Kidney epithelial cell (primary cell): ENCODE measurements at places on chromosomes 2 and 18. TPM values are rescaled to one million over a fixed set of nuclear protein-coding genes. Genes with fewer than 3 reads are reported as not detected.

NEU4 gene
- total RNA-seq, result not detected in 2 replicates

MC5R gene
- total RNA-seq, result not detected in 2 replicates

DNA sequence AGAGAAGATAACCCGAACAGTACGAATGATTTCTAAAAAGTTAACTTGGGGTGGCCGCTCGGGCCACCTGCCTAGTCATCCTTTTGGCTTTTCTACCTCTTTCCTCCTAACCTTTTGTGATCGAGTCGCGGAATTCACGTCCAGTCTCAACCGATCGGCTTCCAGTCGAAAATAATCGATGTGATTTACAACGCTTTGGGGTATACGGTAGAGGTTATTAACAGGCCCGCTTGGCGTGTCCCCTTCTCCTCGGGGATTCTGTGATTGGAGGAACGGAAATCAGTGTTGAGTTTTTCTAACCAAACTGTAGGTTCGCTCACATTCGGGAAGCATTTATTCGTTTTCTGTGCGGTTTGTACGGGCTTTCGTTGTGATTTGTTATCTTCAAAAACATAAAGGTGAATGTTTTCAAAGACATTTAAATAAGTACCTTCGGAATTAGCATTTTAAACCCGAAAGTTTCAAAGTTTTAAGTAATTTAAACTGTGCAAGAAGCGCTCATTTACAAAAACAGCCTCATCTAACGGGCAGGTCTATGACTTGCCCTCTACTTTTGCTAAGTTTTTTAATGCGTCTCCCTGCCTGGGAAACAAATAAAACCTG is 588 bp upstream of the FOXI3 start:
- DNase-seq, result no peak

EGR4 gene
- not detected in 2 replicates for total RNA-seq

SPR gene
- total RNA-seq, result 15.0 and 18.3 TPM in 2 replicates

- no peak for DNase-seq
Observed at GRCh38 chr2:163121483-163121882, 282.9 kb upstream of the KCNH7 start.

GRCh38 chr18:62399781-62400308 is 74.7 kb downstream of the TNFRSF11A start:
- DNase-seq, result no peak

GRCh38 chr2:39849982-39850526 is 71.0 kb upstream of the THUMPD2 start:
- no peak for DNase-seq

DNA sequence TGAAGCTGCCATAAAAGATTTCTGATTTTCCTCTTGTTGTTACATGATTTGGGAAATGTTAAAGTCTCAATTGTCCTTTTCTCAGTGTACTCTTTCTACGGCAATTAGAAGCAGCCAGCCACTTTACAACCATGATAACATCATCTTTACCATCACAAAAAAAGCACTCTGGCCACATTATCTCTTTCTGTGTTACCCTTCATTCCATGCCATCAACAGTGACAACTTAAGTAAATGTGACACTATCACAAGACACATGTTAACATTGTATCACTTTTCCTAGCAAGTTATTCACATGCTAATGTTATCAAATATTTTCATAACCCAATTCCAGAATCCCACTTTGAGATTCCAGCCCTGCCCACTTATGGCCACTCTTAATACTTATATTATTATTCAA is 131.2 kb downstream of the TMX3 start:
- DNase-seq, result no peak

- DNase-seq, result peak; percentile 88
Observed at GRCh38 chr2:203759690-203760365, 53.4 kb downstream of the CD28 start.

- DNase-seq, result no peak
Observed at GRCh38 chr2:55009277-55010060, 40.8 kb downstream of the RTN4 start.

- DNase-seq, result no peak
Observed at GRCh38 chr2:23508066-23508390, 123.0 kb downstream of the KLHL29 start.

DNA sequence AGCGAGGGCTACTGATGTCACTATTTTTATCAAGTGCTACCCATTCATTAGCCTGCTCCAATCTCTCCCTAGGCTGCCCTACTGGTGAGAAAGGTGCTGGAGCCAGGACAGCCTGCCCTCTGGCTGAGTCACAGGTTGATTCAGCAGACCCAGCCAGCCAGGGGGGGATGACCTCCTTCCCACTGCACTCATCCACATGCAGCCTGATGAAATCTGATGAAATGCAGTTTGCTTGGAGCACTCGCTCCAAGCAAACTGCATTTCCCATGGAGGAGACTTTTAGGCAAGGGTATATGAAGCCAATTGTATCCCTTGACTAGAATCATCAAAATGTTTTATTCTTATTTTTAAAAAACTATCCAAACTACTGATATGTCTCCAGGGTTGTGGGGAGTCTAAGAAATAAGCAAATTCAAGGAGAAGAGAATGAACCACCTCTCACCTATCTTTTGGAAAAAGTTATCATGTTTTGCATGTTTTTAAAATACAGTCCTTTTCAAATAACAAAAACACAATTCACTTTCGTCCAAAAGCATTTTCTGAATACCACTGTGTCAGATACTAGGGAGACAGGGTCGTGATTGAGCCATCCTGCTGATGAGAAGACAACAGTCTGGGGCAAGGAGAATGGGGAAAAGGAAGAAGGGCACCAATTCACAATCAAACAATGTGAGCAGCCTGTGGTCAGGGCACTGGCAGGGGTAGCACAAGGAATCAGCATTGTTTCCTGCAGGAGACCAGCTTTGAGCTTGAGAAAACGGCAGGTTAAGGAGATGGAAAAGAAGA is 128.3 kb downstream of the AFF3 start:
- DNase-seq, result peak; percentile 93

GRCh38 chr2:144370937-144371584 is 148.9 kb downstream of the ZEB2 start:
- DNase-seq, result no peak

DNA sequence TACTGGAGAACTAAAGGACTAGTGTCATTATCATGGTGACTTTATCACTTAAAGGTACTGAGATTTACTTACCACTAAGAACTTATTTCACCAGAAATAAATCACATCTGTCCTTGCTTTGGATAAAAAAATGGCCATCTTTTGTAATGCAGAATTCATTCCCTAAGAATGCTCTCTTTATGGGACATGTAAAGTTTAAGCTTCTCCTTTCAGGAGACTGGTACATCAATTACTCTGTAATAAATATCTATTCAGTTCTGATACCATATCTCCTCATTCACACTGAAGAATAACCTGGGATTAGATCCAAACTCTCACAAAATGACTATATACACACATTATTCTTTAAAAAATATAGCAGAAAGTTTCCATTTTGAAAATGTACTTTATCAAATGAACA is 24.4 kb downstream of the TMEM163 start:
- no peak for DNase-seq

GRCh38 chr2:67459761-67460160 is 62.6 kb downstream of the ETAA1 start:
- no peak for DNase-seq

DNA sequence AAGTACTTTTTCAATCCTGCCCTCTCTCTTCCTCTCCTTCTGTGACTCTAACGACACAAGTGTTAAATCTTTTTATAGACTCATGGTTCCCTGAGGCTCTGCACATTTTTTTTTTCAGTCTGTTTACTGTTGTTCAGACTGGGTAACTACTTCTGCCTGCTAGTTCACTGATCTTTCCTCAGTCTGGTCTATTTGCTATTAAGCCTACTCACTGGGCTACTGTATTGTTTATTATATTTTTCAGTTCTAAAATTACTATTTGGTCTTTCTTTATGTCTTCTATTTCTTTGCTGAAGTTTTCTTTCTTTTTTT is 21.3 kb downstream of the PPP3R1 start:
- DNase-seq, result no peak

CAPN14 gene
- 0.58 and 1.4 TPM in 2 replicates for total RNA-seq

DNA sequence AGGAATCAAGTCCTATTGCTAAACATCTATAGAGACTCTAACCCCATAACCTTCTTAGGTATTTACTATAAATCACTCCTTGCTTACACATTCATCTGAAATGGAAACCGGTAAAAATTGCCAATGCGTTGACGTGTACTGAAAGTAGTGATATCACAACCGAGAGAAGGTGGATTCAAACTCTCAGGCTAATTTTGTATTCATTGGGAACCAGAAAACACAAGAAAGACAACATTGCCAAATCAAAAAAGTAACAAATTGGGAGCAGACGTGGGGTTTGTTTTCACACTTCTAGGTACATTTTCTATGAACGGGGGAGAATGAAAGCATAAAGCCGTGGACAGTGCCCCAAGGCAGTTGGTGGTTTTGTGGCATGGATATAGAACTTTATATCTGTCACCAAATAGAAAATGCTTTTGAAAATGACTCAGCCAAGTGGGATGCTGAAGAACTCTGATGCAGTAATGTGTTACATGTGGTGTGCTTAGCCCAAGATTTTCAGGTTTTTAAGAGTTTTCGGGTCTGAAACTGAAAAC is 155.1 kb upstream of the RASGRP3 start:
- DNase-seq, result no peak

HOXD13 gene
- total RNA-seq, result not detected in 2 replicates

RTP5 gene
- not detected in 2 replicates for total RNA-seq

FIGN gene
- total RNA-seq, result 1.8 and 2.9 TPM in 2 replicates

MYL1 gene
- total RNA-seq, result not detected in 2 replicates

DNA sequence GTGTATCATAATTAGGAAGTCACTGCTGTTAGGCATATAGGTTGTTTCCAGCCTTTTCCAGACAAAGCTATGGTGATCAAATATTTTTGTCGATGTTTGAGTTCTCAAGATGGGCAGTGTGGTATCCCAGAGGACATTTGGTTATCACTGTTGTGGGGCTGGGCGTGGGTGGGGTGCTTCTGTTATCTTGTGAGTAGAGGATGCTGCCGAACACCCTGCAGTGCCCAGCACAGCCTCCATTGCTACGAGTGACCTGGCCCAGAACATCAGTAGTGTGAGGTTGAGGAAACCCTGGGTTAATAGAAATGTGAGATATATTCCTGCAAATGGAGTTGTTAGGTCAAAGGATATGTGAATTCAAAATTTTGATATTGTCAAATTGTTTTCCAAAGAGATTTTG is 33.2 kb downstream of the ZNF236 start:
- no peak for DNase-seq

DNA sequence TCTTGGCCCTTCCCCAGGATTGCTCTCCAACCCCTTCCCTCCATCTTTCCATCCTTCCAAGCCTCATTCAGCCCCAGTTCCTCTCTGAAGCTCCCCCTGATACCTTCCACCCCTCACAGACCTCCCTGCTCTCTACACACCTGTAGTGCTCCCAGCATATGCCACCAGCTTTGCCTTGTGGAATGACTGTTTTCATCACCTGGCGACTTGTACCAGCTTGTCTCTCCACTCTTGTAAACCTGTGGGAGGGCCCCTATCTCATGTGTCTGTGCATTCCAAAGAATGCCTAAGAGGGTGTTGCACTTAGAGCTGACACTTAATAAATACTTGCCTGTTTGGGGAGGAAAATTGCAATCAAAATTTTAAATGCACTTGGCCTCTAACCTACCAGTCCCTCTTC is 198.7 kb downstream of the BCL11A start:
- no peak for DNase-seq

GRCh38 chr18:13161276-13161899 is 57.2 kb upstream of the LDLRAD4 start:
- DNase-seq, result no peak

DNA sequence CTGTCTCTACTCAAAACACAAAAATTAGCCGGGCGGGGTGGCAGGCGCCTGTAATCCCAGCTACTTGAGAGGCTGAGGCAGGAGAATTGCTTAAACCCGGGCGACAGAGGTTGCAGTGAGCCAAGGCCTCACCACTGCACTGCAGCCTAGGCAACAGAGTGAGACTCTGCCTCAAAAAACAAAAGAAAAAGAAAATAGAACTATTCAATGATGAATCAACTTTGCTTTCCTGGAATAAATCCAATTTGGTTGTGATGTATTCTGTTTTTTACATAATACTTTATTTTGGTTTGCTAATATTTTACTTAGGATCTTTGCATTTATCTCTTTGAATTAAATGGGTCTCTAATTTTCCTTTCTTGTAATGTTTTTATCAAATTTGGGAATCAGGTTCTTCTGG is 86.3 kb upstream of the MBOAT2 start:
- no peak for DNase-seq

TEX44 gene
- not detected in 2 replicates for total RNA-seq

- no peak for DNase-seq
Observed at GRCh38 chr2:126736133-126736874, 80.3 kb downstream of the GYPC start.

DNA sequence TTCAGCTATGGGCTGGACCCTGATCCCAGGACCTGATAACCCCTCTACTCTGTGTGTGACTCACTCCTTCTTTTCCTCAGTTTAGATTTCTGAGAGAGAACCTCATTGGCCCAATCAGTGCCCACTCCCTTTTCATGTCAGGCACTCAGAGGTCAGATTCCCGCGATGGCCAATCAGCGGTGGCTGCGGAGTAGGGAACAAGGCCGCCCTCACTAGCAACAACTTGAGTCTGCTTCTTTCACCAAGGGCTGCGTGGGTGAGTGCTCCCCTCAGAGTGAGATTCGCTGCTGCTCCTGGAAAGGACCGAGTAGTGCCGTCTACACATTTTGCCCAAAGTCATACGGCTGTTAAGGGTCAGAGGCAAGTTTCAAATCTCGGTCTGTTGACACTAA is 34.7 kb downstream of the NPPC start:
- DNase-seq, result no peak

DNA sequence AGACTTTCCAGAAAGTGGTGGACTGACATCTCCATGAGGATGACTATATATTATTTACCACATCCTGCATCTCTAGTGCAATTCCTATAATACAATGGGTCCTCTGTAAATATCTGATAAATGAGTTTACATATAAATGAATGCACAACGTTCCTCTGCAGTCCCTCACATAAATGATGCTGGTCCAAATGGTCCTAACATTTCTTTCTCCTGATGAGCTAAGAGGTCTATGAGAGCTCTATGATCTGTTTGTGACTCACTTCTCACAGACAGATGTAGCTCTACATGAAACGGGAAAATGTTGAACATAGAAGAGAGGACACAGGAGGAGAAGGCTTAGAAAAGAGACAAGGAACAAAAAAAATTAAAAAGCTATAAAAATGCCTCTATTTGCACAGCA is 201.2 kb upstream of the PIK3C3 start:
- DNase-seq, result no peak

- no peak for DNase-seq
Observed at GRCh38 chr2:201404699-201405280, 46.5 kb downstream of the TRAK2 start.

CRYGC gene
- total RNA-seq, result not detected in 2 replicates

GRCh38 chr2:120842456-120843439 is 107.1 kb downstream of the GLI2 start:
- DNase-seq, result no peak

- DNase-seq, result no peak
Observed at GRCh38 chr2:17540813-17541530, 476 bp downstream of the VSNL1 start.

NMS gene
- not detected in 2 replicates for total RNA-seq

- DNase-seq, result no peak
Observed at GRCh38 chr2:44116319-44116718, 52.4 kb upstream of the PPM1B start.
